AG10803 (cell line): ENCODE measurements at places on chromosomes 5 and 9.
A peak's percentile ranks its signal among the peaks of the same experiment; 100 is the strongest.

GRCh38 chr5:154367101-154367500 is 78.7 kb upstream of the SAP30L start:
- DNase-seq, result peak; percentile 39

- no peak for DNase-seq
Measured at GRCh38 chr9:22056402-22056801, 47.3 kb upstream of the CDKN2B start.

GRCh38 chr5:36214436-36214835 is 27.3 kb downstream of the NADK2 start:
- DNase-seq, result no peak

DNA sequence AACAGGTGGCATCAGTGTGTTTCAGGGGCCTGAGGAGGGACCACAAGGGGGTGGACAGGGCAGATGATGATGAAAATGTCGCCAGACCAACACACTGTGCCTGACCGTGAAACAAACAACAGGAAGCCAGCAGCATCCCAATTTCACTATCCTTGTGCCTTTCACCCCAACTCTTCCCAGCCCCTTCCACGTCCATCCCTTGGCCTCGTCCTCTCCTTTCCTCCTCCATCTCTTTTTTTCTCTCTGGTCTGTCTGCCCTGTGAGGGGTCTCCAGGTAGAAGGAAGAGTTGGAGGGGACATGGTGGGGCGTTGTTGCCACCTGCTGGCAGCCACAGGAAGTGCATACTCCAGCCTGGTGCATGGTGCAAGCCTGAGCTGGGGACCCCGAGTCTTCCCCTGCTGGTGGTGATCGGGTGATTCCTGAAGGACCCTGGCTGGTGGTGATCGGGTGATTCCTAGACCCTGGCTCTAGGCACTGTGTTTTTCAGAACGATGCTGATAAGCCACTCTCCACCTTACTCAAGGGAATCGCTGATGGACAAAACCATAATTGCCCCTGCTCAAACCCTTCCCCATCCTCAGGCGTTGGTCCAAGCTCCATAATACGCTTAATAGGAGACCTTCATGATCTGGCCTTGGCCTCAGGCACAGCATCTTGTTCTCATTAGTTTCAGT is 21.7 kb upstream of the NSD1 start:
- DNase-seq, result no peak

- DNase-seq, result peak; percentile 72
Measured at GRCh38 chr5:35182910-35183535, 47.3 kb downstream of the PRLR start.

DNA sequence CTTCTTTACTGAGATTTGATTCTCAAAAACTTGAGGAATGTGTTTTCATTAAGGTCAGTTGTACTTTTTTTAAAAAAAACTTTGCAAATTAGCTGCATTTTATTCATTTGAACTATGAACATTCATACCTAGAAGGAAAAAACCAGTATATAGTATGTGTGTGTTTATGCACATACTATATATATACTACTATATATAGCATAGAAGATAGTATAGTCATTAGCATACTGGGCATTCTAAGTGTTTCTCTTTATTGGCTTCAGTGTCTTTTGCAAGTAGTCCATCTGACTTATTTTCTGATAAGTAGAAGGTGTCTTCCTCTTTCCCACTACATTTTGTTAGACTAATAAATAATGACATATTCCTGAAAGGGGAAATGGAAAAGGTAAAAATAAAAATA is 33.0 kb downstream of the ELOVL7 start:
- no peak for DNase-seq
